GM10248 (cell line): ENCODE measurements at places on chromosomes 16 and 17.

- no peak for DNase-seq
Observed at GRCh38 chr17:63274146-63274545, 172.0 kb downstream of the CYB561 start.

- DNase-seq = no peak
Observed at GRCh38 chr17:80032614-80033171, 3.0 kb downstream of the TBC1D16 start.

DNA sequence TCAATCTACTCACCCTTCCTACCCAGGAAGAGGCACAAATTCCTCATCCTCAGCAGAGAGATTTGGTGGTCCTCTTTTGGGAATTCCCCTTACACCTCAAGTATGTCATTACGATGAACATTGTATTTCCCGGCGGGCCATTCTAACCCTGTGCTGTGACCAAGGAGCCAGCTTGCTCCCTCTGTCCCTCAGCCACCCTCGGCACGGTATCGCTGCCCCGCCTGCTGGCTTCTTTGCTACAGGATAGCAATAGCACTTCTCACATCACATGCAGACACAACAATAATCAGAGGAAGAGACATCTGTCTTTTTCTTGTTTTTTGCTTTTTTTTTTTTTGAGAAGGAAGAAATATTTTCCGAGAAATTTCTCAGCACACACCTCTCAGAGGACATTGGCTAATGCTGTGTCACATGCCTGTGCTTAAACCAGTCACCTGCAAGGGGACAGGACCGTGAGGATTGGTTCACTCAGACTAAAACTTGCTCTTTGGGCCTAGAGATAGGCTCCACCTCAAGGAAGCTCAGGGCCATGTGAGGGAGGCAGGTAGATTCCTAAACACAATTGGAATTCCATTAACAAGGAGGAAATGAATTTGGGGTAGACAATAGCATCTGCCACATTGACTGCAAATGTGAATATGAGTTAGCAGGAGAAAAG lies 41.2 kb downstream of the TMC5 start:
- no peak for DNase-seq

GRCh38 chr17:76537578-76538280 lies at the start of gene CYGB:
CYGB (minus strand) TSS chr17:76537709; CDS start chr17:76537542, 167 bp downstream.
- DNase-seq = no peak

GRCh38 chr16:80862160-80862705 lies 57.8 kb upstream of the CDYL2 start:
- DNase-seq = no peak

DNA sequence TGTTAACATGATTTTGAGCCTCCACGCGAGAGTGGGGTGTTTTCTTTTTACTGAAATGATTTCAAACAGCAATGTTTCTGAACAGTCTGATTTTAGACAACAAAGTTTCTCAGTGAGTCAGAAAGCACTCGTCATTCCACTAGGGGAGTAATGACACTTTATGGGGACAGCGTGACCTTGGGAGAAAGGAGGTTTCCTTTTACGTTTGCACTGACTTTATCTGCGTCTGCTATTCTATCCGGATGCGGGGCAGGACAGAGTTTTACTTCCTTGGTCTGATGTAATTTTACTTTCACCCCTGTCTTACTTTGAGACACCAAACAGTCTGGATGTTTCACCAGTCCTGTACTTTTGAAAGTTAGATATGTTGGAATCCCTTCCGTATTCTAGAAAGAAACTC lies 20.7 kb downstream of the SLC47A1 start:
- no peak for DNase-seq

DNA sequence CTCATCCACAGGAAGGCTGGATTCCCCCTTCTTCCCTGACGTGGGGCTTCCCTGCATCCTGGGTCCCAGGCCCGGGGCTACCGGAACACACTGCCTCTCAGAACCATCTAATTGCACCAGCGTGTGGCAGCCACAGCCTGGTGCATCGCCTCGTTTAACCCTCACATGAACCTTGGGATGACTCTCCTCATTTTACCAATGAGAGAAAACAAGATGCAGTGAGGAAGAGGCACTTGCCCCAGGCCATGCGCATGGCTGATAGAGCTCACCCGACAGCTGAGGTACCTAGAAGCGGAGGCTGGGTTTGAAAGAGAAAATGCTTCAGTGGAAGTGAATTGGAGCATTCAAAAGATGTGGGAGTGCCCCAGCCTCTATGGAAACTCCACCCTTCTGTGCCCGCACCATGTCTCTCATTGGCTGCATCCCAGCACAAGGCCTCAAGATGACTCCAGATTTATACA lies 162.3 kb downstream of the KATNIP start:
- no peak for DNase-seq

DNA sequence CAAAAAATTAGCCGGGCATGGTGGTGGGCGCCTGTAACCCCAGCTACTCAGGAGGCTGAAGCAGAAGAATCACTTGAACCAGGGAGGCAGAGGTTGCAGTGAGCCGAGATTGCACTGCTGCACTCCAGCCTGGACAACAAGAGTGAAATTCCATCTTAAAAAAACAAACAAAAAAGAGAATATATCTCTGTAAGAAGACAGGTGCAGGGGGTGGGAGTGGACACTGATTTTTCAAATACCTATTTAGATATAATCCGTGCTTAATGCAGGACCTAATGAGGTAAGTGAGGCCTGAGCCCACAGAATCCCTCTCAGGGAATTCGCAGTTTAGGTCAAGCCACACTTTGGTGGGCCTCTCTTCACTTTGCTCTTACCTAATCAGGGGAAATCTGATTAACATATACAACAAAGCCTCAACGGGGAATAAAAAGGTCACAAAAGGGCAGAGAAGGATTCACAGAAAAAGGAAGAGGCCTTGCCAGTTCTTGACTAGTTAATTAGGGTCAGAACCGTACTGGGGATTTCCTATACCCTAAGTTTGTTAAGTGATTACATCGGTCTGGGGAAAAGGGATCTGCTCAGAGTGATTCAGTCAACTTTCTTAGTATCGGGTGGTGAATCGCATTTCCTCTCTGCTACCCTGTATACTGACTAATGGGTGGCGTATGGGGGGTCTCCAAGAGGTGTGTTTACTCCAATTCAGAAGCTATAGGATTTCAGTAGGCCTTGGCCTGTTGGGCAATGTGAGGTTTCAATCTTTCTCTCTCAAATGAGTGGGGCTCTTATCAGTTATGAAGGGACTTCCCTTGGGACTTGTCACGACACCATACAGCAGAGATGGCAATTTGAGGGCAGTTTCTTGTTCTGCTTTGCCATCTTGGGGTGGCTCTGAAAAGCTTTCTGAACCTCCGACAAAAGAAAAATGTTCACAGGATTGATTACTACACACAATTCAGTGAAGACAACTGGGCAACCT lies 1.9 kb upstream of the NFAT5 start:
- DNase-seq = peak; percentile 63
